ENCODE measurements at places on chromosomes 12 and 14.

DNA sequence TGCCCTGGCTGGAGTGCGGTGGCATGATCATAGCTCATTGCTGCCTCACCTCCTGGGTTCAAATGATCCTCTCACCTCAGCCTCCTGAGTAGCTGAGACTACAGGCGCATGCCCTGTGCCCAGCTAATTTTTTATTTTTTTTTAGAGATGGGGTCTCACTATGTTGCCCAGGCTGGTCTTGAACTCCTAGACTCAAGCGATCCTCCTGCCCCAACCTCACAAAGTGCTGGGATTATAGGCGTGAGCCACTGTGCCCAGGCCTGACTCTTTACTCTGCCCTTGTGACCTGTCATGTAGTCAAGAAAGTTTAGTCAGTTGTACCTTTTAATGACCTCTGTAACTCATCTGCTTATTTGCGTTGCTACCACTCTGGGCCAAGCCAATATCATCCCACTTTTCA is 55.7 kb downstream of the PROX2 start:
- DNase-seq, result no peak

- no peak for DNase-seq
These were observed 19.9 kb downstream of the CLEC6A start for GRCh38 chr12:8475508-8476203.

- no peak for DNase-seq
These were observed 199.9 kb downstream of the CALM1 start for GRCh38 chr14:90596733-90597132.

DNA sequence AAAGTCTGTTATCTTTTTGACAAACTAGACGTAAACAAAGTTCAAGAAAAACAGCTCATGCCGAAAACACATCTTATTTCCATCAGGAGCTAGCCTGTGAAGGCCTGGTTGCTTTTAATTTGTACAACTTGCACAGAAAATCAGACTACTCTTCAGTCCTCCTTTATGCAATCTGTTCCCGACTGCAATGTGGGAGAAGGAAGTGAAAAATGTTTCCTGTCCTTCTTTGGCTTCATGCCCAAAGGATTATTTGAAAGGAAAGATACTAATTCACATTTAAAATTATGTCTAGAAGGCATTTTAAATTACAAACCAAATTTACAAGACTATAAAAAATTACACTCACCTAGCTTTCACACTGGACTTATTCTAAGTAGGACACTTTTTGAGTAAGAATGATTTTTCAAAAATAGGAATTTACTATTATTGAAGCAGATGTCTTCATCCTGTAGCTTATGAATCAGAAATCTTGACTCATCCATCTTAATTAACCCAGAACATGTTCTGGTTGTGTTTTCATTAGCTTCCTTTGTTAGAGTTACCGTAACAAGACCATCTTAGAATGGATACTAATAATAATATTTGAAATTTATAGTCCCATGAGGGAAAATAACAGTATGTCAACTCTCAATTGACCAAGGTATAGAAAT is 272.6 kb downstream of the PRKD1 start:
- DNase-seq, result no peak

DNA sequence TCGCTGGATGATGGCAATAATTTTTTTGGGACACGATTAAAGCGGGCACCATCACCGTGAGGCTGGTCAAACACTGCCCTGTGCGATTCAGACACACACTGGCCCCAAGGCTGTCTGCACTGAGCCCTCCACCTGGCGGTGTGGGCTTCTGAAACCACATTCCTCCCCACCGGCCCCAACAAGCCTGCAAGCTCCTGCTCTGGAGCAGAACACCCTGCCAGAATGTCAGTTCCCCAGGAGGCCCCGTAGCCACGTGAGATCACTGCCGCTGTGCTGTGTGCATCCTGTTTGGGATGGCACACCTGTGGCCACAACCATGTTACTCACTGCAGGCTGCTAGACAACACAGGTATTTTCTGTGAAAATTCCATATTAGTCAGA is 7.9 kb downstream of the GSC start:
- no peak for DNase-seq

- DNase-seq, result peak; percentile 88
These were observed 105.2 kb downstream of the MED13L start for GRCh38 chr12:116172224-116172849.

GRCh38 chr14:85402569-85403162 is 127.3 kb upstream of the FLRT2 start:
- DNase-seq, result no peak

DNA sequence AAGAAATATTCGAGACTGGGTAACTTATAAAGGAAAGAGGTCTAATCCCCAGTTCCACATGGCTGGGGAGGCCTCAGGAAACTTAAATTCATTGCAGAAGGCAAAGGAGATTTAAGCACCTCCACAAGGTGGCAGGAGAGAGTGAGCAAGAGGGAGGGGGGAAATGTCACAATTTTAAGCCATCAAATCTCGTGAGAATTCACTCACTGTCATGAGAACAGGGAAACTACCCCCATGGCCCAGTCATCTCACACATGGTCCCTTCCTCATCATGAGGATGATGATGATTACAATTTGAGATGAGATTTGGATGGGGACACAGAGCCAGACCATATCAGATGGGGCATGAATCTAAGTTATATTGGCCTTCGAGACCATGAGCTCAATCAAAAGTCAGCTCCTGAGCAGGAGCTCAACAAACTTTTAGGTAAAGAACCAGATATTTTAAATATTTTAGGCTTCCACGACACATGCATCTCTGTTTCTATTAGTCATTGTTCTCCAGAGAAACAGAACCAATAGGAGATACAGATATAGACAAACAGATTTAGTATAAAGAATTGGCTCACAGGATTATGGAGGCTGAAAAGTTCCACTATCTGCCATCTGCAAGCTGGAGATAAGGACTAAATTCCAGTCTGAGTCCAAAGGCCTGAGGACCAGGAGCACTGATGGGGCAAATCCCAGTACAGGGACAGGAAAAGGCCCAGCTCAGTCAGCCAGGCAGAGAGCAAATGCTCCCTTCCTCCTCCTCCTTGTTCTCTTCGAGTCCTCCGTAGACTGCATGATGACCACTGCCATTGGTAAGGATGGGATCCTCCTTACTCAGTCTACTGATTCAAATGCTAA is 24.9 kb downstream of the DGLUCY start:
- peak; percentile 74 for DNase-seq

DNA sequence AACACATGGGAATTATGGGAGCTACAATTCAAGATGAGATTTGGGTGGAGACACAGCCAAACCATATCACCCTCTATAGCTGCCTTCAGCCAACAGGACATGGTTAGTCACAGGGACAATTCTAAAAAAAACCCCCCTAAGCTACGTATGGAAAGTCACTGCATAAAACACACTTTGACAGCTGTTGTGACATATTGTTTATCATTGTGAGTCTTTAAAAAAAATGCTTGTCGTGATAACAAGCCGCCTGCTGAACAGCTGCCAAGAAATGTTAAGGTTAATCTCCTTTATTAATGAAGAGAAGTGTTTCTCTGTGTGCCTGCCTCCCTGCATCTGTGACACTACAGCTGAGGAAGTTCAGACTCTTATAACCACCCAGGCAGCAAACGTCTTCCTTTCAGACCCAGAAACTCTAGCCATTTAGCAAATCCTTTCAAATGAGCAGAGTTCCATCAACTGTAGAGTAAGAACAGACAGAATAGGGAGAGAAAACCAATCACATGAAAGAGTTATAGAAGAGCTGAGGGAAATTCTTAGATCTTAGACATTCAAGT is 1459.6 kb upstream of the TMEM132C start:
- no peak for DNase-seq

GRCh38 chr14:23930742-23931141 is 22.8 kb upstream of the DHRS4 start:
- DNase-seq, result no peak

GRCh38 chr12:51020448-51021182 is 5.6 kb downstream of the SLC11A2 start:
- no peak for DNase-seq

DNA sequence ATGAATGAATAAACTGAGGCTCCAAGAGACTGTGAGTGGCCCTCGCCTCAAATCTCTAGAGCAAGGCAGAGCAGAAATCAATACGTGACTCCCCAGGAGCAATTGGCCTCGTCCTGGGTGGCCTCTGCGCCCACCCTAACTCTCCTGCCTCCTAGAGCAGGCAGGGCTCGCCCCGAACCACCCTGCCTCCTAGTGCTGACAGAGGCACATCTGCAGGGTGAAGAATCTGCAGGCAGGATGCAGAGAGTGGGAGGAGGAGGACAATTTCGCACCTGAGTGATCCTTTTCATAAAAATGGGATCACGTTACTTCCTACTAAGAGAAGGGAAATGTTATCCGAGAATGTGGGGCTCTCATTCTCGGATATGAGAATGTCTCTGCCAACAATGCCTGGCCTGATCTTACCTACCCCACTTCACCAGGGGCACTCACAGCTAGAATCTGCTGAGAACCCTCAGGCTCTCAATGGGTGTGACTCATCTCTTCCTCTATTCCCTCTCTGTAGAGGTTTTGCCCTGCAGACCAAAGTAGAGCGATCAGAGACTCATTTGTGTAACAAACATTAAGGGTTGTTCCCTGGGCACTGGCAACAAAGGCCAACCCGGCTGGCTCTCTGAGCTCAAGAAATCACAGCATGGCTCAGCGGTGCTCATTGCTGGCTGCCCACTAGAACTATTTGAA is 61.7 kb upstream of the BCL2L14 start:
- DNase-seq, result peak; percentile 91

DNA sequence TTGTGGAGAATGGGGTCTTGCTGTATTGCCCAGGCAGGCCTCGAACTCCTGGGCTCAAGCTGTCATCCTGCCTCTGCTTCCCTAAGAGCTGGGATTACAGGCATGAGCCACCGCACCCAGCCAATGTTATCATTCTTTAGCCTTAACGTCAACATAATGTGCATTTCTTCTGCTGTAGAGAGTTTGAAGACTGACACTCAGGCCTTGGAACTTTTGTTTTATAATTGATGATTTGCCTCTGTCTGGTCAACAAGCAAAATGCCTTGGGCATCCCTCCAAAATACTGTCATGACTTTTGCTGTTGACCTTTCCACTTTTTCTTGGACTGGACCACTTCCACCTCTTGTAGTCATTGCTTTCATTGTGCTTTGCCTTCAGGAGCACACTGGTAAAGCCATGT is 29.0 kb downstream of the FAM234B start:
- DNase-seq, result no peak

GRCh38 chr14:75340921-75341320 is 62.3 kb downstream of the FOS start:
- no peak for DNase-seq

GRCh38 chr14:35332517-35333263 is 40.5 kb downstream of the PSMA6 start:
- peak; percentile 77 for DNase-seq

DNA sequence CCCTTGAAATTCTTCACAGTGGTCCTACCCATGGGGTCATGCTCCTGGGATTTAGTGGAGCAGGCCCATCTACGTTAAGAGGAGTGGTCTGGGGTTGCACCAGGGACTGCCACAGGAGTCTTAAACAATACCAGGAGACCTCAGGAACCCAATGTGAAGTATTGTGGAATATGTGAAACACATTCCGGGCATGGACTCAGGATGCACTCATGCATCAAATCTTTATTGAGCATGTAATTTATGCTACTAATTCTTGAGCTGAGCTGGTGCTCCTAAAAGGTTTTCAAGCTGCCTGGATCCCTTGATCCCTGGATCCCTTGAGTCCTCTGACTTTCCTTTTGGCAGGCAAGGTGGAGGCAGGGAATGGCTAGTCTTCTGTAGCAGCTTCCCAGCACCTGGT is 8.8 kb downstream of the SERPINA10 start:
- no peak for DNase-seq

- DNase-seq, result no peak
These were observed 24.0 kb upstream of the SLC38A1 start for GRCh38 chr12:46292754-46293402.

GRCh38 chr12:84825149-84825548 is 87.5 kb downstream of the SLC6A15 start:
- DNase-seq, result no peak

DNA sequence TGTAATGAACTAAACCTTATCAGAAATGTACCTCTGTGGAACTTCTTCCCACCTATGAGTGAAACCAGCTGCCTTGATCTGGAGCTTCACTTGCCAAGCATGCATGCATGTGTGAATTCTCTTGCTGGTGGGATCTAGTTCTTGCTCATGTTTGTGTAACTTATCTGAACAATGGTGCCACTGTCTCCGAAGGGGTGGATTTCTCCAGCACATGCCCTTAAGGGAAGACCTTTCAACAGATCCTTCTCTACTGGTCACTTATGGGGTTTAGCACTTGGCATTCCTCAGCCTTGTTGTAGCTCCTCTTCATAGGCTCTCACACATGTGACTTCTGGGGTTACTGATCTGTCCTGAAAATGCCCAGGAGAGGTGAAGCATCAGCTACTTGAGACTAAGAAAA is 25.0 kb downstream of the SMOC1 start:
- no peak for DNase-seq

DNA sequence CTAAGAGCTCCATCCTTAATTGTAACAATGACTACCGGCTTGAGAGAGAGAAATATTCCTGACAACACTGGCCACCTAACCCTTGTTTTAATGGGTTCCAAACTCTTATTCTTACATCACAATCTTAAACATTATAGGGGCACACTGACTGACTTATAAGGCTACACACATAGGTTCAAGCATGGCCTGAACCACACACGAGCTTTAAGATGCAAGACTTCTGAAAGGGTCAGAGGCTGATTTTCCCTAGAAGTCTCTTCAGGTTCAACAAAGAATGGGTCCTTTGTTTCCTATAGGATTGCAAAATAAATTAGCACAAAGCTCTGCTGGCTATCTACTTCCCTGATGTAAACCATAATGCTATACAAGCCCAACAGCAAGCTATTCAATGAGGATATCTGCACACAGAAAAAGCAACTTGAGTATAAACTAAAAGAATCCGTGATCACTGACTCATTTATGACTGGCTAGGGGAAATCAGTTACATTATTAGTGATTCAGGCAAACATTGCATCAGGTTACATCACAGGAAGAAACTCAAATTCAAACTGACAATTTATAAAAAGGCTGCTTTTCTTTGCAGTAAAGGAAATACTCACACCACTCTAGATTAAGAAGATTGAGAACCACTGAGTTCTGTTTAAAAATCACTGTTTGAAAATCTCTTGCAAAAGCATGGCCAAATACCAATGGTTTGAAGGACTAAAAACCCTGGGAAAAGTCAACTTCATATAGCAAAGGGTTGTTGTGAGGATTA is 8.5 kb downstream of the BTG1 start:
- DNase-seq, result peak; percentile 78

DNA sequence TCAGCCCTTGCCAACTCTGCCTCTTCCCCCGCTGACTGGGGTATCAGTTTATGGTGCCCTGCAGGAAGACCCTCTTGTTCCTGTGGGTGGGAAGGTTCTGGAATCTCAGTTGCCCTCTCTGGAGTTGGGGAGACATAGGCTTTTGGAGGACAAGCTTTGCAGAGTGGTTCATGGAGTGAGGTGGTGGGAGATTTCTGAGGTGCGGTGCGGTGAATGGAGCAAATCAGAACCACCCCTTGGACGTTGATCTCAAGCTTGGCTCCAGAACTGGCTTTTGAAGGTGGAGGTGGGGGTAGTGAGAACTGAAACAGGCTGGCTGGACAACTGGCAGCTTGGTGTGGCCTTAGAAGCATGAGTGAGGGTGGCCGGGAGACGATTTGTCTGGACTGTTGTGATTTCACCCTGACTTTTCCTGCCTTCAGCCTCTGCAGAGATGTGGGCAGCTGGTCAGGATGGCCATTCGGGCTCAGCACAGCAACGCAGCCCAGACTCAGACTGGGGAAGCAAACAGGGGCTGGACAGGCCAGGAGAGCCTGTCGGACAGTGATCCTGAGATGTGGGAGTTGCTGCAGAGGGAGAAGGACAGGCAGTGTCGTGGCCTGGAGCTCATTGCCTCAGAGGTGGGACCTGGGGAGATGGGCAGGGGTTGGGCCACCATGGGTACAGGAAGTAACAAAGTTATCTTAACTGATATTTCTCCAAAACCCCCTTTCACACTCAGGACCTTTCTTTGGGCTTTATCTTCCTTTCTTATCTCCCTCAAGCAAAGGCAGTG is 1.1 kb downstream of the SHMT2 start:
- no peak for DNase-seq

Measured in activated CD4-positive, alpha-beta T cell treated with anti-CD3 and anti-CD28 coated beads, Interleukin-2, Interleukin-6, amounts not matched to agents 100 ng/mL and 50 ng/mL, durations not matched to agents 16 hours and 8 hours (primary cell).